ENCODE measurements at places on chromosomes 3 and 15.

GRCh38 chr3:104245261-104245660 lies 1121.4 kb upstream of the ALCAM start:
- no peak for DNase-seq

- no peak for DNase-seq
Observed at GRCh38 chr3:127001486-127002194, 18.7 kb downstream of the PLXNA1 start.

GRCh38 chr15:58357529-58358476 lies 74.0 kb upstream of the LIPC start:
- DNase-seq = no peak

DNA sequence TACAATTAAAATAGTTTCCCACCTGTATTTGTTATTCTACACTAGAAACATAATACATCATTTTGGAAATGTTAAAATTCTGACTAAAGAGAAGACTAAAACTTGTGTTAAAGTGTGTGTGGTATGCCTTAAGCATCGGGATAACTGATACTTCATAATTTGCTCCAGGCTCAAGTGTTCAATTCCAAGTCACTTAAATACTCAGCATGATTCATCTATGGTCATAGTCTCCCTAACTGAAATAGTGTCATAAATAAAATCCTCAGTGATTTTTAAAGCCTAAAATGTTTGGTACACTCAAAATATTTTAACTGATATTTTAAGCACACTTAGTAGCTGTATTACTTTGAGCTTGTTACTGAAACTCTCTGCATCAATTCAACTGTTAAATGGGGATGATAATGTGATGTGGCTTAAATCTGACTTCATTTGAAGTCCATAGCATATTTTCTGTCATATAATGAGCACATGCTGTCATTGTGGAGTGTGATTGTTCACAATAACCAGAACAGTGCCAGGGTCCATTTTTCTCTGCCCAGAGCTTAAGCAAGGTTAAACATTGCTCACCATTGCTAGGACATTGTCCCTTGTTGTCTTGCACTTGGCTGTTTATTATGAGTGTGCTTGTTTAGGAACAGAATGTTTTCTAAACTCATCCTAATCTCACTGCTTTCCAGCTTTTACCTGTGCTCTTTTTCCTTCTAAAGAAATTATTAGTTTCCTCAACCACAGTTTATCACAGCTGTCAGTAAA lies 122.2 kb downstream of the KLHL25 start:
- DNase-seq = no peak

- no peak for DNase-seq
Observed at GRCh38 chr15:33852570-33852969, 115.7 kb upstream of the CHRM5 start.

- no peak for DNase-seq
Observed at GRCh38 chr3:60650171-60650570, 601.1 kb downstream of the FHIT start.

DNA sequence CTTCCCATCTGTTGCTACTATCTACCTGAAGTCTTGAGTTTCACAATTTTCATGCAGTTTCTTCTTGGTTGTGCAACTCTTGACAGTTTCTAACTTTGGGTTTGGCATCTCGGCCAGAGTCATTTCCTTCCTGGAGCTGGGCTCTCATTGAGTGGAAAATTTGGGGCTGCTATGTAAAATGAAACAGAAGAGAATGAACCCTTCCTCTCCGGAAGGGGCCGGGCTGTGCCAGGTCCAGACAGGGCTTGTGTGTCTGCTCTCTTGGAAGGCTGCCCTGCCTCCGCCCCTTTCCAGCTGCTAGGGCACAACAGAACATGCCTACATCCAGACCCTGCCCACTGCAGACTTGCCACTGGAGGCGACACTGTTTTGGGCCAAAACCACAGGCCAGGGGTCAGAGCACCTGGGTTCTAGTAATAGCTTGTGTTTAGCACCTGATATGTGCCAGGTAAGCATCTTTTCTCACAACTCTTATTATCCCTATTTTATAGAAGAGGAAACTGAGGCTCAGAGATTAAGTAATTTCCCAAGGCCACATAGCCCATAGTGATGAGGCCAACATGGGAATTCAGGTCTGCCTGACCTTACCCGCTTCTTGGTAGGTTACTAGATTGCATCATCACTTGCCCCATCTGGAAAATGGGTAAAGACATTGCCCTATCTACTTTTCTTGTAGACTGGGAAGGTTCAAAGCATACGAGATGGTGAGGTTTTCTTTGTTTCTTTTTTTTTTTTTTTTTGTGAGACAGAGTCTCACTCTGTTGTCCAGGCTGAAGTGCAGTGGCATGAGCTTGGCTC lies 25.0 kb downstream of the IRAK2 start:
- DNase-seq = peak; percentile 82

DNA sequence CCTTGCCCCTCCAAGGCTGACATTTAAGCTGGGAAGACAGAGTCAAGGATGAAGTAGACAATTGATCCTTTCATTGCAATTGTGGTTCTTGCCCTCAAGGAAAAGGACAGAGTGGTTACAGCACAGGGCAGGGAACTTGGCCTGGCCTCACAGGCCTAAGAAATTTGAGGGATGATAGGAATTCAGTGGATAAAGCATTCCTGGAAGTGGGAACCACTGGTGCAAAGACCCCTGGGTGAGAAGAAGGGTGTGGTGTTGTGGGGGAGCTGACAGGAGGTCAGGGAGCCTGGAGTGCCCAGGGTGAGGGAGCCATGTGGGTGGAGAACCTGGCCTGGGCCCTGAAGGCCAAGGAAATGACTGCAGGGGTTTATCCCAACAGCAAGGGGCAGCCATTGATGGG lies 287.4 kb downstream of the UACA start:
- DNase-seq = no peak

- no peak for DNase-seq
Observed at GRCh38 chr15:85910834-85911233, 116.1 kb upstream of the KLHL25 start.

GRCh38 chr3:58044691-58045483 lies 36.7 kb downstream of the FLNB start:
- no peak for DNase-seq

- no peak for DNase-seq
Observed at GRCh38 chr15:22891426-22892210, 53.2 kb downstream of the NIPA2 start.

- DNase-seq = no peak
Observed at GRCh38 chr3:77514766-77515165, 474.9 kb downstream of the ROBO2 start.

DNA sequence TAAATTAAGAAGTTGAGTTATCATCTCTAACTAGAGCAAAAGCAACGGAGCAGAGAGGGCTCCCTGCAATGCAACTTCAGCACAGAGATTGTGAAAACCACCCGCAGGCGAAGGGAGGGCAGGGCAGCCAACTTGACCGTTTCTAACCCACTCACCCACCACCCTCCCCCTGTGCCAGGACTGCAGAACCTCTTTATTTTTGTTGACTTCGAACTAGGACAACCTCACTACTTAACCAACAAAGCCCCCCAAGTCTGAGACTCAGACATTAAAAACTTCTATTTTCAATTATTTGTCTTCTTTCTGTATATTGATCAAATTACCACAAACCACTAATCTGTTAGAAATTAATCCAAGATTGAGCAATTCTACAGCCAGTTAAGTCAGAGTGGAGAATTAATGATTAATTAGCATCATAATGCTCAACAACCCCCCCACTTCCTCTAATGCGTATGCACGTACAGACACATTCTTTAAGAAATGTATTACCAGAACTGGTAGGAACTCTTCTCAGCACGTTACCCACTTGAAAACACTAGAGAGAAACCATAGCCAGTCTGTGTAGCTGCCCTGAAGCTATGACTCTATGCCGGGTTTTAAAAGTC lies 2.0 kb downstream of the MGLL start:
- no peak for DNase-seq

- no peak for DNase-seq
Observed at GRCh38 chr3:45056608-45057301, 30.7 kb downstream of the CLEC3B start.

DNA sequence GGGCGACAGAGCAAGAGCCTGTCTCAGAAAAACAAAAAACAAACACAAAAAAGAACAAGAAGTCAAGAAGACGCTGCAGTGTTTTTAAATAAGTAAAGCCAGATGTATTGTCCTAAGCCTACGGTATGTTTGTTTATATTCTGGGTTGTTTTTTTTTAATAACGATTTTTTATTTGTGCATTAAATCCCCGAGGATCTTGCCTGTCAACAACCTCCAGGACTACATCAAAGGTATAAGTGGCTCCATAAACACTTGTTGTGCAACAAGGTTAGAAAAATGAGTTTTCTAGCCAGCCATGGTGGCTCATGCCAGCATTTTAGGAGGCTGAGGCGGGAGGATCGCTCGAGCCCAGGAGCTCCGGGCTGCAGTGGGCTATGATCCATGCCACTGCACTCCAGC lies 26.1 kb downstream of the ITGB5 start:
- DNase-seq = no peak

DNA sequence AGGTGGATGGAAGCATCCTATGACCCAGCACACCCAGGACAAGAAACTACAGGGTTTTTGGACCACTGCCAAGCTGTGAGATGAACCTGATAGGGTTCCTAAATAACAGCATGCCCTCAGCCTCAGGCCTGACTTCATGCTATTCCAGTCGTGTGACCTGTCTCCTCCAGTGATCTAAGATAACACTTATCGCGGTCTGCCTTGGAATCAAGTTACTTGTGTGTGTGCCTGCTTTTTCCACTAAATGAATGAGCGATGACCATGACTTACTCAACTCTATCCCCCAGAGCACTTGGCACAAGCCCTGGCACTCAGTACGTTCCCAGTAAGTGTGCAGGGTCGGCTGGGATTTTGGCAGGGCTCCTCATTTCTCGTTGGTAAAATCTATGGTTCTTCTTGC lies 172.7 kb upstream of the TP63 start:
- DNase-seq = no peak

- no peak for DNase-seq
Observed at GRCh38 chr15:64344651-64345294, 11.2 kb downstream of the CSNK1G1 start.

- DNase-seq = no peak
Observed at GRCh38 chr15:70297465-70298058, 199.8 kb upstream of the TLE3 start.

- no peak for DNase-seq
Observed at GRCh38 chr3:139934613-139935015, 371 bp upstream of the CLSTN2 start.

GRCh38 chr3:40741729-40742128 lies 217.0 kb downstream of the ZNF621 start:
- DNase-seq = peak; percentile 20

DNA sequence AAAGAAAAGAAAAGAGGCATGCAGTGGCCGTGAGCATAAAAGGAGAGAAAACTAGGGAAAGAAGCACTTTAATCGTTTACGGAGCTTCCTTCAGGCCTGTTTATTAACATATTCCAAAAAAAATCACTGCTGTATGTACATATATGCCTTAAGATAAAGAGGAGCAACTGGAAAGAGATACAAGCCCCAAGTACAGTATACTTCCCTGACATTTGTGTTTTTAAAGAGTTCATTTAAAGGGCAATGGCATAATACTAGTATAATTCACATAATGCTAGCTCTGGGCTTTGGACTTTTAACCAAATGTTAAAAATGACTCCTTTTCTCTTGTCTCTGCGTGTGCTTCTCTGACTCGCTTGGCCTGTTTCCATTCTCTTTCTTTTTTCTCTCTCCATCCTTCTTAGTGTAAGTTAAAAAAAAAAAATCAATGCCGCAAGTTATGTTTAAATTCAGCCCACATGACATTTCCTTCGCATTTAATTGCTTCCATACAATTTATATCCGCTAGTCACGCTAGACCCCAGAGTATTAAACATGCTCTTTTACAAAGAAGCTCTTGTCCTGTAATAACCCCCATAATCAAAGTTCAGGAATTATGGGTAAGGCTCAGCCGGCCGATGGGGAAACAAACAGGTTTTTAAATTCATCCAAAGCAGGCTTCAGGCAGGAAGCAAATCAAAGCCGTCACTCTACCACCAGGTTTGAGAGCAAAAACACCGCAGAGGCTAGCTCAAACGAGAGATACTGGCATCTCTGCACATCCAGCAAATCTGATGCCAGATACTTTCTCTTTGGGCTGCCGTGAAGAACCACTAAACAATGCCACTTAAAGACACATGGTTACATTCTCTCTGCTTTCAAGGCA lies 19.4 kb downstream of the WWTR1 start:
- DNase-seq = no peak

DNA sequence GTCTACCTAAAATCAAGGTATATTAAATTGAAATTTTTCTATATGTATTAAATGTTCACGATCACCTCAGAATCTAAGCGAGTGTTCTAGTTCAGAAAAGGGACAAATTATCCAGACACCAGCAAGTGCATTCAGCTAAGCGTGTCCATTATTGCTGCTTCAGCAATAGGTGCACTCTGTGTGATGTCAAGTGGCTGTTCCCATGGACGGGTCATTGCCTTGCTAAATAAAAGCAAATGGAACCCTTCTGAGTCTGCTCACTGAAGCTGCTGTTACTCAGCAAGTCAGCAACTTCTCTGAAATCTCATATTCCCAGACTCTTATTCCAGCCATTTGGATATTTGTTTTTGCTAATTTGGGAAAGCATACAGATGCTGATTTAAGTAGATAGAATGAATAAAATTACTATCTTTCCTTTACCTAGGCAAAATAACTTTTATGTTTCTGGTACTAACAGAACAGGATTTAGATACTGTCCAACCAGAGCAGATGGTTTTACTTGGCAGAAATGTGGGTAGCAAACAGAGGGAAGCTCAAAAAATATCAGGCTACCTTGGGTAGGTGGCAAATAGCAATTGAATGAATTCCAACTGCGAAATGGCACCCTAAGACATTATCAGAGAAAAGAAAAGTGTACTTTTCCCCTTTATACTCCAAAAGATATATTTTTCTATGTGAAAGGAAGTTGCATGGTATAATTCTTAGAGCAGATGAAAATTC lies 407.0 kb downstream of the GAP43 start:
- no peak for DNase-seq

DNA sequence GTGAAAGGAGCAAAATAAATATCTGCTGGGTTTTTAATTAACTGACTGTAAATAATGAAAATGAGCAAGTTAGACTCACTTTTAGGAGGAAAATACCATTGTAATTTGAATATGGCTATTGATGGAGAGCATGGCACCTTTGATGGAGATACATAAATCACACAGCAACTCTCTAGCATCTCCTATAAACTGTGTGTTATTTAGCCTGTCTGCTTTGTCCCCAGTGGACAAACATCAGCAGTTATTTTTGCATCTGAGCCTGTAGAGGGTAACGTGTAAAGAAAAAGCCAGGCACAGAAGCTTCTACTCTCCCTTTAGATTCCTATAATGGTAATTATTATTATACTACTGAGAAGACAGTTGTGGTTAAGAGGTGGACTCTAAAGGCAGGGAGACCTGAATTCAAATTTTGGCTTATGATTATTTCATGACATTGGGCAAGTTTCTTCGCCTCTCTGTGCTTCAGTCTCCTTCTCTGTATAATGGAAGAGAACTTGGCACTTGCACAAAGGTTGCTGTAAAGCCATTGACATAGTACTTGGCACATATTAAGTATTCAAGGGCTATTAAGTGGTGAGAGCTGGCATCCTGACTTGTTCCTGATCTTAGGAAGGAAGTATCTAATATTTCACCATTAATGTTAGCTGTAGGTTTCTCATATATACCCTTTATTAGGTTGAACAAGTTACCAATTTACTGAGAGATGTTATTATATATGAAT lies 289.5 kb upstream of the TRIM42 start:
- no peak for DNase-seq

- DNase-seq = no peak
Observed at GRCh38 chr15:25797511-25797935, 65.6 kb downstream of the ATP10A start.

GRCh38 chr3:35320646-35321407 lies 318.5 kb upstream of the ARPP21 start:
- no peak for DNase-seq

Data from MM.1S (cell line).